Left lobe of liver (tissue), 2 donors: ENCODE measurements at places on chromosomes 2 and 18.
A peak's percentile ranks its signal among the peaks of the same experiment; 100 is the strongest.

- no peak for DNase-seq
These were observed 78.0 kb downstream of the MYO3B start for GRCh38 chr2:170255971-170256370.

GRCh38 chr2:102103992-102104871 is 38.3 kb upstream of the IL1R1 start:
- DNase-seq = peak; percentile 73

DNA sequence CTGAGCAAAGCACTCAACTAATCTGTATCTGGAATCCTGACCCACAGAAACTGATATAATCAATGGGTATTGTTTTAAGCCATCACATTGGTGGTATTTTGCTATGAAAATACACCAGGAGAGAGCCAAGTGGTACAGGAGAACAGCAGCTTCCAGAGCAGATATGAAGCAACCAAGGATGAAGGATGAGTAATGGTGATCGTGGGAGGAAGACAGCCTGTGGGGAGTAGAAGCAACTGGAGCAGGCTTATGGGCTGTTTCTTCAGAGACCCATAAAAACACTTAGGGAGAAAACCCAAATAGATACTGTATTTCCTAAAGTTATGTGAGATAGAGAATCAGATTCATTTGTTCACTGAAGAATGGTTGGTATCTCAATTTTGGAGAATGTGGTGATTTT is 330.8 kb downstream of the NUP35 start:
- DNase-seq = no peak

DNA sequence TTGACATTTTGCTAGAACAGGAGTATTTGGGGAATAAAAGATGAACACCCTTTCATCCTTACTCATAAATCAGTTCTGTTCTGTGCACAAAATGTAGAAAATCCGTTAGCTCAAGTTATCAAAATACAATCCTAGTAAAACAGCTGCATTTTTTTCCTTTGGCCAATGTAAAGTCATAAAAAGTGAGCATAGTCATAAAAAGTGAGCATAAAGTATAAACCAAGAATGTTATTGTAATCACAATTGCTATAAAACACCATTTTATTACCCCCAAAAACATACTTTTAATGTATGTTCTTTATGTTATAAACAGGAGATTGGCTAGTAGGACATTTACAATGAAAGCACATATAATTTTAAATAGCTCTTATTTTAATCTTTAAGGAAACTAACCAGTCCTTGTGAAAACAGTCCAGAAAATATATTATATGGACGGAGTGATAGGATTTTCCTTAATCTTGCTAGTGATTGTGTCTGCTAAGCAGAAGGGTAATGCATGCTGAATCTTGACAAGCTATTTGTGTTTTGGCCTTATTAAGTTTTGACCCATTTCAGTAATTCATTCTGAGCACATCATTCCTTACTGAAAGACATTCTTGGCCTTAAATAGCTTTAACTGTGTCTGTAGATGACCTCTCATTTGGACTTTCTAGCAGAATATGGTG is 891.8 kb downstream of the DSC3 start:
- no peak for DNase-seq

DNA sequence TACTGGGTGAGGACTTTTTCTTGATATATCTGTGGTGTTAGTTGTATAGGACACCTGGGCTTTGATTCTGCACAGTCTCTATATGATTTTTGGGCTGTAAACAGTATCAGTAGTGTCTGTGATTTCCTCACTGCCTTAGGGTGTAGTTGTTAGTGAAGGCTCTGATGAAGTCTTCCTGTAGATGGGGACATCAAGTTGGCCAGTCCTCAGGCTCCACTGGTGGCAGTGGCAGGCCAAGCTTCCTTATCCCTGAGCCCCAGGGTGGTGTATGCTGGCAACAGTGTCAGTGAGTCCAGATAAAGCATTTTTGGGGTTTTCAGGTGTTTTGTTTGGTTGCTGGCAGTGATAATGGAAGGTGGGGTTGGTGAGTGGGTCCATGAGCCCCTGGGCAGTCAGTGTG is 961.4 kb downstream of the DSC3 start:
- DNase-seq = no peak

DNA sequence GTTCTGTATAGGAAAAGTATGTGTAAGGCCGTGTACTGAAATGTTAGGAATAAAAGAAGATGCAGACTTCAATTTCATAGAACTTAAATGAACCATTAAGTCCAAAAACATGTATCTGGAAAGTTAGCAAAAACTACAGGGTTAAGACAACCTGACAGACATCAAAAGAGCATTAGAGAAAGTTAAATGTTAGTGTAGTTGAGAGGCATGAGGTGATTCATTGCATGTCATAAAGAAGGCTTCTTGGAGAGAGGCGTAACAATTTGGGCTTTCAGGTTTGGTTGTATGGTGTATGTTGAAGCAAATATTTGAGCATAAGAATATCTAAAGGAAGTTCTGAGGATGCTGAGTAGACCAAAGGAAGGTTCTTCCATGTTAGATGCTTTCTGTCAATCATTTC is 6.3 kb downstream of the EPC2 start:
- no peak for DNase-seq

DNA sequence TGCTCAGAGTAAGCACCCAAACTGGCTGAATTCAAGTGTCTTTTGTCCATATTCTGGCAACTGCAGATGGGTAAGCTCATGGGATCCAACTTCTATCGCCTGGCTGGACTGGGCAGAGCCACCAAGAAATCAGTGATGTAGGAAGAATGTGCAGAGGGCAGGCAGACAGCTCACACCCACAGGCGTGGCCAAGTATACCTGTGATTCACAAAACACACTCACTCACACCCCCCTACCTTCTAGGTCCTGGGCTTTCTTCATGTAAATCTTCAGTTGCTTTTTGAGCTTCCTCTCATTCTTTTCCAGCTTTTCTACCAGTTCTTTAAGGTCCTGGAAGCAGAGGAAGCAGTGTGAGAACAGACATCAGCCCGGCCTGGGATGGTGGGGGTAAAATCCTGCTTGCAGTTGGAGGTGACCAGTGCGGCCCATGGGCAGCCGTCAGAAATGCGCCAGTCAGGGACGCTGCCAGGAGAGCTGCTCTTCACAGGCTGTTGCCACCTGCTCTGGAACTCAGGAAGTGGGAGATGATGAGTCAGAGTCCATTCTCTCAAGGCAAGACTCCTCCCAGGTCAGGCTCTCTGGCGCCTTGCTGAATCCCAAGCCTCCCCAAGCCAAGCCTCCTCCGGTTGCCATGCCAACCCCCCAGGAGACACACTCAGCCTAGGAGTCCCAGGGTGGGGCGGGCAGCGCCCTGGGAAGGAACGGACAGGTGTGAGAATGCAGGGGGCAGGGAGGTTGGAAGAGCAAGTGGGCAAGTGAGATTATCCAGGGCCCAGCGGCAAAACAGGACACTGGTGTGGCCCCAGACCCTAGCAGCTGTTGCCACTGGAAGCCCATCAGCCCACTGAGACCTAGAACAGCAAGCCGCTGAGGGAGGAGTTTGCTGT is 36.2 kb upstream of the ACAA2 start:
- no peak for DNase-seq

DNA sequence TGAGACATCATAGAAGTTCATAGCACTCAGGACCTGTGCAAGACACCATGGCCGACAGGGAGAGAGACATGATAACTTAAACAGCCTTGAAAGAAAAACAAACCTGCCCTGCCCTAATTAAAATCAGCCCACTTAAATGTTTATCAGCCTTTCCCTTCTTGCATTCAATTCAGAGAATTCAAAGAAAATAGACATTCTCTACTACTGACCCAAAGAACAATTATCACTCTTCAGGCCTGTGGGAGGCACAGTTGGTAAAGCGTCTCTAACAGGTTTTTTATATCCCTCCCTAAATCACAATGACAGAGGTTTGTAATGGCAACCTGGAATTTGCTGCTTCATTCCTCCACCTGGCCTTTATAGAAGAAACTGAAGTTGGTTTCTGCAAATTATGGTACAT is 1.7 kb downstream of the CDK15 start:
- DNase-seq = no peak

DNA sequence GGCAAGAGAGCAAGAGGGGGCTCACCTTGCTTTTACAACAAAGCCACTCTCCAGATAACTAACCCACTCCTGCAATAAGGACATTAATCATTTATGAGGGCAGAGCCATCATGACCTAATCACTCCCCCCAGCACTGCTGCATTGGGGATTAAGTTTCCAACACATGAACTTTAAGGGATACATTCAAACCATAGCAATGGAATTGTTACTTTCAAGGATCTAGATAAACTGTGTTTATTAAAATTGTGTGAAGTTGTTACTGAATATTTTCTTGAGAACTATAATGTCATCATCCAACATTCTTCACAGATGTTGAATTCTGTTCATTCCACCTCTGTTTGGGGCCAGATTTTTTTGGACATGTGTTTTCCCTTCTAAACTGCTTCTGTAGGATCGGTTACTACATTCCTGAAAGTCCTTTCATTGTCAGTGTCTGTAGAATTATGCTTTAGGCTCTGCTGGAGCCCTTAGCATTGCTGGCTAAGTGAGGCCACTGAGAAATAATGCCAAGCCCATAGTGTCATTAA is 50.4 kb downstream of the SPATS2L start:
- no peak for DNase-seq

DNA sequence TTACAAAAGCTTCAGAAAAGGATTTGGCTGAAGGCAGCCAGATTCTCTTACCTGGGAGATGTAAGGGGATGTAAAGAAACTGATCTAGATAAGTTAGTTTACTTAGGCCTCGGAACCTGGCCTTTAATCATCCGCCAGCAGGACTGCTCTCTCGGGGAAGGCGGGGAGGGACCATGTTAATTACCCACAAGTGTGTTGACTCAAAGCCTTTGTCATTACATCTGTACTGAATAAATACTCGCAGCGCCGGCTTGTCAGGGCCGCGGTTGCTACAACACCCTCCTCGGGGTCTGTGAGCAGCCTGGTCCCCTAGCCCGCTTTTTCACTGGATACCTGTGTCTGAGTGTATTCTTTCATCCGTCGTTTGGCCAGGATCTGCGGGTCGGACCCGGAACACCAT is 6.7 kb downstream of the CHMP3 start:
- no peak for DNase-seq

DNA sequence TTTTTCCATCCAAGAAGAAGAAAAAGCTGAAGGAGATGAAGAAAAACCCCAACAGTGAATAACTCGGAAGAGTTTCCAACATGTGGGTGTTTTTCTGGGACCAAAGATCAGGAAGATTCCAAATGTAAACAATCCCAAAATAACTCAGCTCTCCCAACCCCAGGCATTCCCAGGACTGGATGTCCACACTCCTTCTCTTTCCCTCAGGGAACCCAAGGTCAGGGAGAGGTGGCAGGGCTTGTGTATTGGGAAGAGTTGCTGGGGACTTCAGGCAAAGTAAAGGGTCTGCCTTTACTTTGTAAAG is 268.0 kb downstream of the DYSF start:
- DNase-seq = no peak
